ENCODE measurements at places on chromosomes 3 and 15.

DNA sequence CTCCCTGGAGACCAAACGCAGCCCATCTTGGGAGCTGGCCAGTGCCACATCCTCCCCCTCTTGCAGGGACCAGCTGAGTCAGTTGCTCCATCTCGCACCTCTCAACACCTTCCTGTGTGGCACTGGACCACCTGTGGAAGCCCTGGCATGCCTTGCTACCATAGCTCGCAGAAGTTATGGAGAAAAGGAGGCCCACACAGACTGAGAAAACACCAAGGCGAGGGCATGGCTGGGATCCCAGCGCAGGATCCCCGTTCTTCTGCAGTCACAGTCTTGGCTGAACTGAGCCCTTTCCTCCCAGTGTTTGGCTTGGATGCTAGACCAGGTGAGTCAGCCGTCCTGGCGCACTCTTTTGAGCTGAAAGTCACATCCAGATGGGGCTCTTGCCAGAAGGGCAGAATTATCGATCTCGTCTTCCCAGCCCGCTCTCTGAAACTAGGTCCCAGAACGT, 46.9 kb downstream of the CHRD start:
- no peak for DNase-seq

GRCh38 chr15:76904461-76905012, 603 bp downstream of the SCAPER start:
- peak; percentile 52 for DNase-seq

GRCh38 chr3:48125886-48126622, 62.2 kb downstream of the CDC25A start:
- DNase-seq = no peak

- DNase-seq = no peak
Observed at GRCh38 chr15:75112848-75113492, 88.7 kb upstream of the C15orf39 start.

DNA sequence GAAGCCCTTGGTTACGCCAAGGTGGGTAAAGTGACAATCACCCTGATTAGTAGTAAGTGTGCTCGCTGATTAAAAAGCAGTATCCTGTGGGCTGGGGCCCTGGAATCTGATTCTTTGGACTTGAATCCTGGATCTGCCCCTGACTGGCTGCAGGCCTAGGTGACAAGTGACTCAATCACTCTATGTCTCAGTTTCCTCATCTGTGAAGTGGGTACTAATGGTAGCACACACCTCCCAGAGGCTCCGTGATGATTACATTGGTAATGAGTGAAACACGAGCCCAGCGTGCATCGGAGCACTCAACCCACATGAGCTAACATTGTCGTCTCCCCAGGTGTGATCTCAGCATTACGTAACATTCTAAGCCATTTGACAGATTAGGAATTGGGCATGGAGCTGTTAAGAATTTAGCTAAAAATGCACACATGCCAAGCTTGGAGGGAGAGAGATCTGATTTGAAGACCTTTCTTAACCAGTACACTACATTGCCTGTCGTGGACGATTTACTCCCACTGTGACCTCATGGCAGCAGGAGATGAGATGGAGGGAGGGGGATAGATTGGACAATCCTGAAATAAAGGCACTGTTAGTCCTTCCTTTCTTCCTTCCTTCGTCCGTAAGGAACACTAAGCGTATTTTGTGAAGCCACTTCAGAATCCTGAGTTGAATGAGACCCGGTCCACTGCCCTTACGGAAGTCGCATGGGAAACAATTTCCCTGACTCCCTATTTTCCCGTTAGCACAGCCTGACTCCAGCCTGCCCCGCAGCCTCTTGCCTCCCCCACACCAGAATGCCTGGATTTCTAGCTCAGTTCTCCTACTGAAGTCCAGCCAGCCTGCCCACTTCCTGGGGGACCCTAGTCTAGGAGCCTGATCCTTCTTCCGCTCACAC, 32.1 kb downstream of the MGLL start:
- DNase-seq = no peak

- DNase-seq = no peak
Observed at GRCh38 chr15:89802231-89802928, 12.3 kb downstream of the ANPEP start.

- no peak for DNase-seq
Observed at GRCh38 chr15:74545086-74545485, 4.1 kb downstream of the ARID3B start.

Data from stimulated activated CD4-positive, alpha-beta T cell treated with anti-CD3 and anti-CD28 coated beads, Interleukin-2, amount 100 ng/mL, for 24 hours (primary cell).